Thymus (tissue), 14 donors: ENCODE measurements at places on chromosomes 12 and 14. TPM values are rescaled to one million over a fixed set of nuclear protein-coding genes. Genes with fewer than 3 reads are reported as not detected.

The FKBP3 gene
- polyA plus RNA-seq: 198 TPM

DNA sequence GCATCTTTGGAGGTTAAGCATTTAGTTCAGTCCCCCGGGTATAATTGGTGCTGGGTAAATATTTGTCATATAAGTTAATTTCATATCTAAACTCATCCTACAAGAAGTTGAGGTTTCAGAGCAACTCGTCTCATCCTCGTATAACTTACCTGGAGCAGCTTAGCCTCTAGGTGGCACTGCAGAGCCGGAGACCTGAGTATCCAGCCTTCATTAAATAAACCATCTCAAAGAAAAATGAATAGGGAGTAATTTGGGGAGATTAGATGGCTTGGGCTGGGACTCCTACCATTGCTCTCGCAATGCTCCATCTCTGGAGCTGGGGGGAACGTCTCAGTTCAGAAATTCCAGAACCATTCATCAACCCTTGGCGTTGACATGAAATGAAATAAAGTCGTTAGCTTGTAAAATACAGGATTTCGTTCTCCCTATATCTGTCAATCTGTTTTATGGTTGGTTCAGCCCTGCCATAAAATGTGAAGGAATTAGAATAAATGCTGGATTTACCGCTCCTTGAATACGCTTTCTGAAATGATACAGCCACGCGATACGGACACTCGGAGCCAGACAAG lies 122.9 kb upstream of the TMEM132D start:
- no peak for DNase-seq

GRCh38 chr12:105850103-105850968 lies 288.4 kb downstream of the NUAK1 start:
- no peak for DNase-seq

- no peak for DNase-seq
Measured at GRCh38 chr14:23538050-23538718, 13.4 kb downstream of the ZFHX2 start.

The RNASE1 gene
- polyA plus RNA-seq: 491 TPM

The DHRS4L2 gene
- 39.6 TPM for polyA plus RNA-seq
